ENCODE measurements at places on chromosomes 12 and 14.

DNA sequence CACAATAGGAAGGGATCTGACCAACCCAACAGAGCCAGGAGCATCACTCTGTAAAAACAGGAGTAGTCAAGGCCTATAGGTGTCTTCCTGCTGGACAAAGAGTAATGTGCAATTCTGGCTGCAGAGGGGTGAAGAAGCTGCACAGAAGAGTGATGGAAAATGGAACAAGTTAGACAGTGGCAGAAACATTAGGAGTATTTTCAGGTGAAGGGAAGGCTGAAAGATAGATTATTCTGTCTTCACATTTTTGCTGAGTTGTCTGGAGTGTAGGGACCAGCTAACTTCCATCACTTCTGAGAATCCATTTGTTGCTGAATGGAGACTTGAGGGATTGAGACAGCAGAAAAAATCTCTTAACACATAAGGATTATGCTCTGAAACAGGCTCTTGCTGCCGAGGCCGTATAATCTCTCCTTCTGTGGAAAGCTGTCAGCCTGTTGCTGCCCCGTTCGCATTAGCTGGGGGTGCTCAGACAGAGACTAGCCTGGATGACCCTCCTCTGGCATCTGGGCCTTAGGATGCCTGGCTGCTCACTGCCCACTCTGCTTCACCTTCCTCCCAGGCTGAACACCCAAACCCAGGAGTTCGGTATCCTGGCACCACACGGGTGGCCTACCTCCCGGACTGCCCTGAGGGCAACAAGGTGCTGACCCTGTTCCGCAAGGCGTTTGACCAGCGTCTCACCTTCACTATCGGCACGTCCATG lies 3.1 kb upstream of the ARHGEF25 start:
- no peaks in the 10 kb centered on the region for H3K27me3 ChIP-seq
- H3K27ac ChIP-seq: peak overlapping the region; percentile 97
- H3K4me3 ChIP-seq: no peak overlapping the region
- DNase-seq: no peak
- peaks cover 49% of the 10 kb centered on the region for H3K4me1 ChIP-seq

- H3K27ac ChIP-seq: no peak overlapping the region
- no peak overlapping the region for H3K4me3 ChIP-seq
- no peaks in the 10 kb centered on the region for H3K36me3 ChIP-seq
- no peaks in the 10 kb centered on the region for H3K27me3 ChIP-seq
- no peak for DNase-seq
Measured at GRCh38 chr12:17301544-17301943, 695.6 kb upstream of the LMO3 start.

GRCh38 chr12:96329545-96329944 lies 70.7 kb downstream of the CDK17 start:
- H3K4me1 ChIP-seq: peaks cover 6% of the 10 kb centered on the region
- no peaks in the 10 kb centered on the region for H3K36me3 ChIP-seq
- no peak overlapping the region for H3K4me3 ChIP-seq
- DNase-seq: no peak
- H3K27me3 ChIP-seq: no peaks in the 10 kb centered on the region

DNA sequence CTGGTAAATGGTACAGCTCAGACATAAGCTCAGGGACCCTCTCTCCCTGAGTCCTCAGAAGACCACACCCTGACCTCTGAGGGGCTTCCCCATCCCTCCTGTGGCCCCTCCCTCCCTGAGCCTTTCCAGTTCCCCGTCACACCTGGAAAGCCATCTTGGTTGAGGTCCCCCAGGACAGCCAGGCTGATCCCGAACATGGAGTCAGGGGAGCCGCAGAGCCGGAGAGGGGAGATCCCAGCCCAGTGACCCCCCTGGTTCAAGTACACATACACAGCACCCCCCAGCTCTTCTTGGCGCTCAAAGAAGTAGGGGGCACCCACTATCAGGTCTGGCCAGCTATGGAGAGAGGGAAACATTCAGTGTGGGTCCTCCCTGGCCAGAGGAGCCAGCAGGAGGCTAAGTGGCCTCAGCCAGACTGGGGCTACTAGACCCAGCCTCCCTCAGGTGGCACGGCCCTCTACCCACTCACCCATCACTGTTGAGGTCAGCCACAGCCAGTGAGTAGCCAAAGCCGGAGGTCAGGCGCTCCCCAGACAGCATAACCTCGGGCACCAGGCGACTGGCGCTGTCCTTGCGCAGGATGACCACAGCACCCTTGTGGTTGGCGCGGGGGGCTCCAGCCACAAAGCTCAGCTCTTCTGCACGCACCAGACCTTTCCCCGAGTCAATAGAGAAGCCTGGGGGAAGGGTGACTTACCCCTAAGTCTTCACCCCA lies 9.3 kb downstream of the ITGA7 start:
- peaks cover 84% of the 10 kb centered on the region for H3K36me3 ChIP-seq
- H3K27ac ChIP-seq: peak overlapping the region; percentile 100
- H3K4me1 ChIP-seq: no peaks in the 10 kb centered on the region
- no peaks in the 10 kb centered on the region for H3K27me3 ChIP-seq
- H3K4me3 ChIP-seq: no peak overlapping the region

GRCh38 chr12:117596968-117597367 lies 235.5 kb upstream of the NOS1 start:
- no peaks in the 10 kb centered on the region for H3K27me3 ChIP-seq
- H3K27ac ChIP-seq: no peak overlapping the region
- no peaks in the 10 kb centered on the region for H3K4me1 ChIP-seq
- DNase-seq: no peak
- H3K4me3 ChIP-seq: no peak overlapping the region
- H3K36me3 ChIP-seq: no peaks in the 10 kb centered on the region

DNA sequence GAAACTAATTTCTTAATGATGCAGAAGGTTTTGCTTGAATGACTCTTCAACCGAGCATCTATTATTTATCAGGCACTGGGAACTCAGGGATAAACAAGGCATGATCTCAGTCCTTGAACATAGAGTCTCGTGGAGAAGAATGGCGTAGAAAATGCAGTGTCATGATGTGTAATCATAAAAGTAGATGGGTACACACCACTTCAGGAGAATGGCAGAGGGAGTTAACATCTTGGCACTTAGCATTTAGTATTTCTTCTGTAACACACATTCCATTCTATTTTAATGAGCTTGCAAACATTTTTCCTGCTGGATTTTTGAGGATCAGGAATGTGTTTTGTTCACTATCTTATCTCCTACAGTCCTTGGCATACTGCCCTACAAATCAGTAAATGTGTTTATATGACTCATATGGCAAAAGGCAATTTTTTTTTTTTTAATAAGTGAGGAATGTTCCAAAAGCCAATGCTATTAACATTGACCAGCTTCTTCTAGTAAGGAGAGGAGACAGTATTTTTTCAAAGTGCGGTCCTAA lies 3.8 kb downstream of the TXNRD1 start:
- H3K27me3 ChIP-seq: no peaks in the 10 kb centered on the region
- no peaks in the 10 kb centered on the region for H3K36me3 ChIP-seq
- H3K4me3 ChIP-seq: no peak overlapping the region
- DNase-seq: no peak
- H3K4me1 ChIP-seq: peaks cover 29% of the 10 kb centered on the region

DNA sequence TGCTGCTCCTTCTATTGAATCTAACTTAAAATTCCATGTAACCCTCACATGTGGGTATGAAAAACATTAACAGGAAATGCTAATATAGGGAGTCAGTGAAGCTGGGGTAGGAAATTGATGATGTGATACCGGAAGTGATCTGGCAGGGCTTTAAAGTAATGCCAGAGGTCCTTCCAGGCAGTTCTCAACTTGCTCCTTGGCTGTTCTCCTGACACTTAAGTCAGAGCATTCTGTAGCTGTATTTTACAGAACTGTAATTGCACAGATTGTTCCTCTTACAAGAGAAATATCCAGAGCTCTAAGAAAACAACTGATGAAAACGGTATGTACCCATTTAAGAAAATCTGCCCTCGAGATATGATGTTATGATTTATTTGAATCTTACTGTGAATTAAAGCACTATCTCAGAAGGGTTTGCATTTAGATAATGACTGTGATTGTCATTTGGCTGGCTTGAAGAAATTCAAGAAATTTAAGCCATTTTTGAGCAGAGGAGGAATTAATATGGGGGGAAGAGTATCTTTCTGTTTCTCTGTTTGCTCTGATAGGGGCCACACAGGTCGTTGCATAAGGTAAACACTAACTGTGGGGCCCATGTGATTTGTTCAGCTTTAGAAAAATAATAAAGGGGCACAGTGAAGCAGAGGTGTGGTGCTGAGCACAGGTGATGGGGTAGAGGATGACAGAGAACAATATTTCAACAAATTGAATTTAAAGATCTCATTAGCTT lies 88.4 kb downstream of the BBS10 start:
- H3K4me3 ChIP-seq: no peak overlapping the region
- DNase-seq: no peak
- H3K4me1 ChIP-seq: no peaks in the 10 kb centered on the region

DNA sequence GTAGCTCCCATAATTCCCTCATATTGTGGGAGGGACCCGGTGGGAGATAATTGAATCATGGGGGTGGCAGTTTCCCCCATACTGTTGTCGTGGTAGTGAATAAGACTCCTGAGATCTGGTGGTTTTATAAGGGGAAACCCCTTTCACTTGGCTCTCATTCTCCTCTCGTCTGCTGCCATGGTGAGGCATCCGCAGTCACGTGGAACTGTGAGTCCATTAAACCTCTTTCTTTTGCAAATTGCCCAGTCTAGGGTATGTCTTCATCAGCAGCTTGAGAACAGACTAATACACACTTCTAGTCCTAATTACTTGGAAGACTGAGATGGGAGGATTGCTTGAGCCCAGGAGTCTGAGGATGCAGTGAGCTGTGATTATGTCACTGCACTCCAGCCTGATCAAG lies 64.4 kb downstream of the TMX1 start:
- H3K4me1 ChIP-seq: no peaks in the 10 kb centered on the region
- no peak for DNase-seq
- H3K4me3 ChIP-seq: no peak overlapping the region
- H3K36me3 ChIP-seq: no peaks in the 10 kb centered on the region

- peaks cover 31% of the 10 kb centered on the region for H3K4me1 ChIP-seq
- no peaks in the 10 kb centered on the region for H3K27me3 ChIP-seq
- peak overlapping the region; percentile 87 for H3K27ac ChIP-seq
- no peak for DNase-seq
- H3K4me3 ChIP-seq: peak overlapping the region; percentile 71
Measured at GRCh38 chr14:49851813-49852212, 775 bp downstream of the NEMF start.

DNA sequence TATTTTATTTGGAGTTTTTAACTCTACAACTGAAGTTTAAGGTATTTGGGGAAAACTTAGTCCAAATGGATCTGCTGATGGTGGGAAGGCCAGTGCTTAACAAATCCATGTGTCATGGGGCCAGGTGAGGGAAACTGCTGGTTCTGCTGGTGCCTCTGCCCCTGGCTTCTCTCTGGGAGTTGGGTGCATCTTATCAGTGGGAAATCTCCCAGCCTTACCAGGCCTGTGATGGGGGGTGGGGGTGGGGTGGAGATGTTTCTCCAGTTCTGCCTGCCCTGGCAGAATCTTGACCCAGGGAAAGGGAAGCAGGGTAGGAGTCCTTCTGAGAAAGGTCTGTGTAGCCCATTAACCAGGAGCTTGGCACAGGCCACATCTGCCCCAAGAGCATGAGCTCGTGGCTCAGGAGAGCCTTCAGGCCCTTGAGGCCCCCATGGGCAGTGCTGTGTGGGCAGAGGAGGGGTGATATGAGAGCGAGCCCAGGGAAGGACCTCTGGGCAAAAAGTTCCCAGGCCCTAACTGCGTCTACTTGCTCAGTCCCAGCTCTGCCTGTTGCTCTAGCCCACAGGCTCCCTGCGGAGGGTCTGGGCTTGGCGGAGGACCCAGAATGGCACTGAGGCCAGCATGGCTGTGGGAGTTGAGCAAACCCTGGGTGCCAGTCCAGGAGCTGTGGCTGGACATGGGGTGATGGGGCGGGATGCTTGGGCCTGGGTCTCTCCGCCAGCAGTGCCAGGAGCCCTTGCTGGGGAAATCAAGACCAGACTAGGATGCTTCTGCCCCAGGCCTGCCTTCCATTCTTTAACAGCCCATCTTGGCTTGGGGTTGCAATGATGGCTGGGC lies 18.2 kb downstream of the VASH1 start:
- peaks cover 17% of the 10 kb centered on the region for H3K4me1 ChIP-seq
- H3K27ac ChIP-seq: no peak overlapping the region
- DNase-seq: peak; percentile 40
- H3K4me3 ChIP-seq: no peak overlapping the region
- H3K27me3 ChIP-seq: no peaks in the 10 kb centered on the region
- no peaks in the 10 kb centered on the region for H3K36me3 ChIP-seq

DNA sequence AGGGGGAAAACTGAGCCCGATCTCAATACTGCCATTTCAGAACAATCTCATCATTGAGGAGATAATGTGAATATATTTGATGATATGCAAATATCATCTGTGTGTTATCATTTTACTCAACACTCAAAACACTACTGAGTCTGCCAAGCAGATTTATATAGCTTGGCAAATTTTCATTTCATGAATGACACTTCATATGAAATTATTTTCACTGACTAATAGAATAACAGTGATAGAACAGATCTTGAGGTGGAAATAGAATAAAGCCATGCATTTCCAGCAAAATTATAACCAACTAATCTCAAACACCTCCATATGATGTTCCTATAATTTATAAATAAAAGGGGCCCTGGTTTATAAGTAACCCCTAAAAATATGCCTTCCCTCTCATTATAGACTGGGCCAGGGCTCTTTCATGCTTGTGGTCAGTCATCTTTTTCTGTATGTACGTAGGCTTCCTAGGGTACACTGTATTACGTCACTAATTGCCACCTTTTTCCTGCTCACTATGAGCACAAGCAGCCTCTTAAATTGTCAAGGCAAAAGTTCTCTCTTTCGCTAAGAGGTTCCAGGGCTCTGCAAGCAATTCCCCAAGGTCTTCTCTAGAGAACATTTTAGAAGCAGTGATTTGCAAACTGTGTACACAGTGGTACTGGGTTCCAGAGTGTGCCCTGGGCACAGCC lies 197.1 kb upstream of the FOXN3 start:
- no peak overlapping the region for H3K4me3 ChIP-seq
- no peaks in the 10 kb centered on the region for H3K27me3 ChIP-seq
- H3K27ac ChIP-seq: no peak overlapping the region
- peaks cover under 1% of the 10 kb centered on the region for H3K4me1 ChIP-seq

DNA sequence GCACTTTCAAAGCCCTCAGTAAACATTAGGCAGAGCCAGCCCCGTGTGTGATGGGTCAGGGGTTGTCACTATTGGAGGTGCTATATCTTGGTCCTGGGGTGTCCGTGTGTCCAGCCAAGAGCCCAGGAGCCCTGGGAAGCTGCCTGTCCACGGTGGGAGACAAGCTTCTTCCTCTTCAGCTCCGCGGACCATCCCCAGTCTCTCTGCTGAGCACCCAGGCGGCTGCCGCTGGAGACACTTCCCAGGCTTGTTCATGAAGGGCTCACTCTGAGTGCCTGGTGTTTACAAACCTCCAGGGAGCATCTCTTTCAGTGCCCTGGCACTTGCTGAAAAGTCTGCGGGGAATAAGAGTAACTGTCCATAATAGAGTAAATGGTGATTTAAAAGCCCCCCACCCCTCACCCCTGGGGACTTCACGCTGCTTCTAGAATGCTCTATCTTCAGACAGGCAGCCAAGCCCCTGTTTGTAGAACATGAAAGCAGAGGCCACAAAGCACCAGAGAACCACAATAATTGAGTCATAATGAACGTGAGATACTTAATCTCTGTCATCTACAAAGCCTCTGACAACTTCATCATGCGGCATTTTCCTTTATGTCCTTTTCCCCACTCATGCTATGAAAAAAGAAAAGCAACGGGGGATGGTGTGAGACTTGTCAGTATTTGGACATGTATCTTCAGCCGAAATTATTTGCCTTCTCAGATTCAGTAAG lies 178.6 kb downstream of the TMEM132C start:
- H3K27ac ChIP-seq: no peak overlapping the region
- no peaks in the 10 kb centered on the region for H3K36me3 ChIP-seq
- H3K27me3 ChIP-seq: no peaks in the 10 kb centered on the region
- no peak for DNase-seq

GRCh38 chr12:94123127-94123526 lies 25.2 kb upstream of the PLXNC1 start:
- no peak for DNase-seq
- no peaks in the 10 kb centered on the region for H3K4me1 ChIP-seq
- no peaks in the 10 kb centered on the region for H3K27me3 ChIP-seq
- no peaks in the 10 kb centered on the region for H3K36me3 ChIP-seq

Measured in sigmoid colon (tissue), 7 donors.